ENCODE measurements at places on chromosomes 6 and 20. TPM values are rescaled to one million over a fixed set of nuclear protein-coding genes. Genes with fewer than 3 reads are reported as not detected.

GRCh38 chr20:61768571-61769285 lies 297.0 kb downstream of the TAF4 start:
- H3K4me3 ChIP-seq, result no peak overlapping the region
- H3K4me1 ChIP-seq, result no peaks in the 10 kb centered on the region
- H3K27me3 ChIP-seq, result no peaks in the 10 kb centered on the region
- no peaks in the 10 kb centered on the region for H3K36me3 ChIP-seq

- H3K4me1 ChIP-seq, result peaks cover 38% of the 10 kb centered on the region
- H3K4me3 ChIP-seq, result no peak overlapping the region
- no peak overlapping the region for H3K27ac ChIP-seq
Measured at GRCh38 chr20:22368235-22368634, 216.1 kb downstream of the FOXA2 start.

- H3K36me3 ChIP-seq, result no peaks in the 10 kb centered on the region
- no peak overlapping the region for H3K4me3 ChIP-seq
- peaks cover 10% of the 10 kb centered on the region for H3K4me1 ChIP-seq
- H3K27me3 ChIP-seq, result no peaks in the 10 kb centered on the region
- DNase-seq, result no peak
Measured at GRCh38 chr6:119116712-119117281, 38.3 kb upstream of the FAM184A start.

The CRIP3 gene
- 11.6 TPM for total RNA-seq

The DEFB132 gene
- total RNA-seq, result not detected

The CRISP3 gene
- total RNA-seq, result 0.91 TPM
